Progenitor cell of endocrine pancreas (in vitro differentiated cells): ENCODE measurements at places on chromosomes 2 and 18. TPM values are rescaled to one million over a fixed set of nuclear protein-coding genes. Genes with fewer than 3 reads are reported as not detected.

DNA sequence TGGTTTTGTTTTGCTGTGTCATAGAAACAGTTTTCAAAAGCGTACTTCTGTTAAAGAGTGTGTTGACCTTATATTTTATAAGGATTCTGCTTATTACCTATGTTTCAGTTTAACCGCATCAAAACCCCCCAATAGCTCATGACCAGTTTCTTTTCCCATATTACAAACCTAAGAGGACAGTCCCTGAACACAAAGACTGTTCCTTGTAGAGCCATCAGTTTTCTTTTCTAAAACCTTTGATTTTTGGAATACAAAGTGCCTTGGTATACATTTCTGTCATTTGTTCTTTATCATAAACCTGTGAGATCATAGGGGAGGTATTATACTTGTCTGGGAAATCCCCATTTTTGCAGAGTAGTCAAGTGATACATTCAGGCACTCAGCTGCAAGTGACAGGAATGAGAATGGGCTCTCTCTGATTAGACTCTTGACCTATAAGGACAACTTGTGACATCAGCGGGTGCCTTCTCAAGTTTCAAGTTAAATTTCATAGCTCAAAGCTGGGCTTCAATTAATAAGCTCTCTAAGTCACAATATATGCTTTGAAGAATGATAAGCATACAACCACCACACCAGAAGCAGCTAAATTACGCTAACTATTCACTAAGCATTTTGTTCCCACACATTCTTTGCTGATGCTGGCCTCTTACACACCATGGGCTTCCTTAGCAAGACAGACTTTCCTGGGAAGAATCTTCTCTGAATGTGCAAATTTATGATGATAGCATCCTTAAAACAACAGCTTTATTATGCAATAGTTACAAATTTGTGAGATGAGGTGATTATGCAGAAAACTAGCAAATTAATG lies 97.5 kb upstream of the CD302 start:
- DNase-seq = no peak

DNA sequence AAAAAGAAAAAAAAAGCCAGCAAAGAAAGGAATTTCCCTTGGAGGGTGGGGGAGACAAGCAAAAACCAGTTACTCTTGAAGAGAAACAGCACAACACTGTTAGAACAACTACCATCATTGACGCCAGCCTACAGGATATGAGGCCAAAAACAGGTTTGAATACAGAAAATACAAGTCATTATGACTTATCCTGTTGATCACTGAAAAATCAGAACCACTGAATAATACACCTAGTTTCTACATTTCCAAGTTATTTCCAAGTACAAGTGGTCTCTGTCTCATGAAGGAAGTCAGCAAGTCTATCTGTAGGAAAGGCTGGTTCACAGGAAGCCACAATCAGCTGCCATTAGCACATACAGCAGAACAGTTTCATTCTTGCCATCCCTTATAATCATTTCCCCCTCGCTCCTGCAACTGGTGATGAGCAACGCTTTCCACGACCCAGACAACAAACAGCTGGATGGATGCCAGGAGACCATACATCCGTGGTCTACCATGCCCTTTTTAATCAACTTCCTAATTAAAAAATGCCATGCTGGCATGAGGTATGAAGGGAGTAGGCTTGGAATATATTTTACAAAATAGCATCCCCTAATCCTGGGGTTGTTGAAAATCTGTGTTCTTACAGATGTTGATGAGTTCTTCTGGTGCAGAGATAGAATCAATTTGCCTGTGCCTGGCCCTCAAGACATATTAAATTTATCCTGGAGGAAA lies 10.4 kb downstream of the MYT1L start:
- no peak for DNase-seq

GRCh38 chr2:120307482-120307881 lies 38.5 kb upstream of the INHBB start:
- no peak for DNase-seq

The LRATD1 gene
- 148 and 177 TPM in 2 replicates for total RNA-seq

The RTP5 gene
- not detected in 2 replicates for total RNA-seq

DNA sequence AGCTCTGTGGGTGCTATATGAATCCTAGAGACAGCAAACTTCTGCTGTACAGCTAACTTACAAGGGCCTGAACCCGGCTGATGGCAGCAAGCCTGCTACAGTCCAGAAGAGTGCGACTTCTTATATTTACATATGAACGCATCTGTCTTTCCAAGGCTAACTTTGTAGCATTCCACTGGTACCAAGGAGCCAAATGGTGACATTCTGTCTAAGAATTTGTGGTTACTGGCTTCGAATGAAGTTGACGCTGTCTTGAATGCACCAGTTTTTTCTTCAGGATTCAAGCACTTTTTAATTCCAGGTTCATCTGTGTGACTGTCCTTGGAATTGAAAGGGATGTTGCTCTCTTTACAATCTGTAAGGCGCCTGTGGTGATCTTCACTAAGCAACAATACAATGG lies 42.4 kb downstream of the THUMPD2 start:
- DNase-seq = no peak

The G6PC2 gene
- total RNA-seq = not detected in 2 replicates

DNA sequence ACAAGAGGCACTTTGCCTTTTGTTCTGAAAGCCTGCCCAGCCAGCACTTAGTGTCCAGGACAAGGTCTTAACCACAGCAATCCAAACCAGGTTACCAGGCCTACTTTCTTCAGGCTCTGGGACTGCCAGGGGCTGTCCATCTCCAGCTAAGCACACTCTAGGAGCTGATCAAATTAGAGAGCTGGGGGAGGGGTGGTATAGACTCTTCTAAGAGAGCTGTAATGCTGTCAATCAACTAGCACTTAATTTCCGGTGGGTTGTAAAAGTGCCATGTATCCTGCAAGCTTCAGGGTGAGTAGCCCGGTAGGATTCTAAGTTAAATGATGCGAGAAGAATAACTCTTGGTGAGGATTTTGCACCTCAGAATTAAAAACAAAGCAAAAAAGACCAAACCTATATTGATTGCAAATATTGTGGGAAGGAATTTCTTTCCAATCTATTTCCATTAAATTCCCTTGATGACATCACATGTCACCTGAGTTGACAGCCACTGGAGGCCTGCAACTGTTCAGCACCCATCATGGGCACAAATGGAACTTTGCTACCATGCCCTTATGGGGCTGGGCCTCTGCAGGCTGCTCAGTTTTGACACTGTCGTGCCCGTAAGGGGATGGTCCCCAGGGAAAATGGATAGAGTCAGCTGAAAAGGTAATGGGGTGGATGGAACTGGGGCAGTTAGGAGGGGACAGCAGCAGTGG lies 8.7 kb upstream of the COX7A2L start:
- DNase-seq = no peak
